ENCODE measurements at places on chromosomes 11 and 22. TPM values are rescaled to one million over a fixed set of nuclear protein-coding genes. Genes with fewer than 3 reads are reported as not detected.

Gene HTR3A
- total RNA-seq: not detected

Gene MS4A7
- total RNA-seq: not detected

Gene MAP6
- 0.25 TPM for total RNA-seq

Gene CALCA
- total RNA-seq: not detected

Gene RAC2
- 1,117 TPM for total RNA-seq

Gene C11orf52
- total RNA-seq: 0.27 TPM

- no peak overlapping the region for H3K27ac ChIP-seq
Observed at GRCh38 chr11:128917144-128917724, 25.4 kb downstream of the TP53AIP1 start.

GRCh38 chr11:129315781-129316579 is 59.7 kb upstream of the BARX2 start:
- no peaks in the 10 kb centered on the region for H3K27me3 ChIP-seq
- H3K4me3 ChIP-seq: no peak overlapping the region
- no peak overlapping the region for H3K27ac ChIP-seq
- no peaks in the 10 kb centered on the region for H3K36me3 ChIP-seq
- DNase-seq: no peak

GRCh38 chr11:131684111-131685060 is 314.0 kb downstream of the NTM start:
- no peak overlapping the region for H3K4me3 ChIP-seq
- DNase-seq: no peak
- no peaks in the 10 kb centered on the region for H3K27me3 ChIP-seq
- H3K36me3 ChIP-seq: no peaks in the 10 kb centered on the region
- H3K4me1 ChIP-seq: no peaks in the 10 kb centered on the region

- H3K27me3 ChIP-seq: peaks cover 36% of the 10 kb centered on the region
- H3K36me3 ChIP-seq: no peaks in the 10 kb centered on the region
- DNase-seq: no peak
- no peak overlapping the region for H3K4me3 ChIP-seq
Observed at GRCh38 chr11:31875866-31876560, 64.9 kb upstream of the PAX6 start.

DNA sequence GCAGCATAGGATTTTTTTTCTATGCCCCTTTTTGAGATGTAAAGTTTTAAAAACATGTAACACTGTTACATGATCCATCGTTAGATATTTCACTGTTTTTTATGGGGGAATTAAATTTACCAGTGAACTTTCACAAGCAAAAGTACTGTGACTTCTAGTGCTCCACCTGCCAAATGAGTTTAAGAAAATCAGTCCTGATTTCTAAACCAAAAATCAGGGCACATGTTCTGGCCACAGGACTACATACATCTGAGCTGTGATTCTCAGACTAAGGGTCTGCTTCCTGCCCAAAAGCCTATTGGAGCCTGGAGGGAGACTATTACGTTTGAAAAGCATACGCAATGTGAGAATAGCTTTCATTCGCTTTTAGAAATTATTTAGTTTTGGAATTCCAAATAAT is 22.5 kb downstream of the TMPRSS13 start:
- no peak overlapping the region for H3K27ac ChIP-seq
- H3K27me3 ChIP-seq: no peaks in the 10 kb centered on the region
- H3K36me3 ChIP-seq: no peaks in the 10 kb centered on the region
- no peak for DNase-seq
- H3K4me3 ChIP-seq: no peak overlapping the region
- peaks cover 11% of the 10 kb centered on the region for H3K4me1 ChIP-seq

GRCh38 chr11:102625177-102625576 is at the start of gene MMP20:
MMP20 (minus strand) TSS chr11:102625332; CDS start chr11:102625319, 13 bp downstream.
- no peaks in the 10 kb centered on the region for H3K36me3 ChIP-seq

GRCh38 chr11:32259641-32260081 is 168.8 kb downstream of the RCN1 start:
- peaks cover 9% of the 10 kb centered on the region for H3K27me3 ChIP-seq
- no peaks in the 10 kb centered on the region for H3K4me1 ChIP-seq
- H3K4me3 ChIP-seq: no peak overlapping the region
- no peaks in the 10 kb centered on the region for H3K36me3 ChIP-seq
- no peak for DNase-seq

GRCh38 chr22:45577746-45578523 is 75.3 kb downstream of the FBLN1 start:
- H3K27ac ChIP-seq: no peak overlapping the region
- no peaks in the 10 kb centered on the region for H3K27me3 ChIP-seq
- DNase-seq: peak; percentile 80
- no peak overlapping the region for H3K4me3 ChIP-seq
- H3K36me3 ChIP-seq: no peaks in the 10 kb centered on the region

GRCh38 chr11:78926633-78927338 is 352.1 kb upstream of the NARS2 start:
- H3K4me1 ChIP-seq: no peaks in the 10 kb centered on the region
- H3K27ac ChIP-seq: no peak overlapping the region
- H3K36me3 ChIP-seq: no peaks in the 10 kb centered on the region
- DNase-seq: no peak
- H3K4me3 ChIP-seq: no peak overlapping the region

- H3K4me3 ChIP-seq: no peak overlapping the region
- H3K4me1 ChIP-seq: no peaks in the 10 kb centered on the region
- H3K27me3 ChIP-seq: no peaks in the 10 kb centered on the region
- peaks cover 38% of the 10 kb centered on the region for H3K36me3 ChIP-seq
- DNase-seq: no peak
Observed at GRCh38 chr11:10503777-10504480, 37.1 kb downstream of the RNF141 start.

DNA sequence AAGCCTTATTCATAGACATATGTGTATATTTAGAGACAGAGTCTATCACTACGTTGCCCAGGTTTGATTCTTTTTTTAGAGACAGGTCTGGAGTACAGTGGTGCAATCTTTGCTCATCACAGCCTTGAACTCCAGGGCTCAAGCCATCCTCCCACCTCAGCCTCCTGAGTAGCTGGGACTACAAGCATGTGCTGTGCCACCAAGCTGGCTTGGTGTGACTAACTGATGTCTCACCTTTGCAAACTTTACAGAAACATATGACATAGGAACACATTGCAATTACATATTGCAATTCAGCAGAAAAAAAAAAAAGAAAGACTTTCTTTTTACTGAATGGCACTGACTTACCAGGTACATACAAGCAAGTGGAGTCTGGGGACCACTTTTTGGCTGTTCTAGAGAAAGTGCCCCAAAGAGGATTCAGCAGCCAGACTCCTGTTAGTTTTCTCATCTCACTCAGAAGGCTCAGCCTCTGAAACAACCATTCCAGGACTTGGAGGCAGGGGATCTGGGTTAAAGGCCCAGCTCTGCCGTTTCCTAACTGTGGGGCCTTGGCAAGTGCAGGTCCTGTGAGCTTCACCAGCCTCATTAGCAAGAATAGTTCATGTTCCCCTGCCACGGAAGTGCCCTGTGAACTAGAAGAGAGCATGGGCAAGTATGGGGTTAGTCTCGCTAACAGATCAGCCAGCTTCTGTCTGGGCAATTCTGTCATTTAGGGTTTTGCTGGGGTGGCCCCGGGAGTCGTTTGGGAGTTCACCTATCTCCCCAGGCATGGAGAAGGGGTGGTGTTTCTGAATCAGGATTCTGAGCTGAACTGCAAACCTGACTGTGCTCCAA is 11.3 kb upstream of the NFAM1 start:
- H3K27ac ChIP-seq: peak overlapping the region; percentile 75
- no peaks in the 10 kb centered on the region for H3K36me3 ChIP-seq
- no peak overlapping the region for H3K4me3 ChIP-seq

DNA sequence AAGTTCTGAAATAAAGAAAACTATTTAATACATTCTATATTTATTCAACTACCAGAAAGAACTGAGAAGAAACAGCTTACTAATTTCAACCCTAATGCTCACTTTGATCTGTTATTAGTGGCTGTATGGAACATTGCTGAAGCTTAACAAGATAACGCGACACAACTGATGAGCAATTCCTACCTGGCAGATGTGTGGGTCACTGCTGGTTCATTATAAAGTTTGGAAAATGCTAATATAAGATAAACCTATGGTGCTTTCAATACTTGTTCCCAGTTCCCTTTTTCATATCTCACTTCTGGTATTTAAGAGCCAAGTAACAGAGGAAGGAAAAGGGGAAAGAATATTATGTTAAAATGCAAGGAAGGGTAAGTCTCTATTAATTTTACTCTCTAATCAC is 10.5 kb downstream of the CTSC start:
- H3K27me3 ChIP-seq: no peaks in the 10 kb centered on the region
- no peak overlapping the region for H3K27ac ChIP-seq
- DNase-seq: no peak
- H3K4me1 ChIP-seq: peaks cover 90% of the 10 kb centered on the region
- H3K4me3 ChIP-seq: no peak overlapping the region
- peaks cover 93% of the 10 kb centered on the region for H3K36me3 ChIP-seq

GRCh38 chr11:124176925-124177715 is 6.0 kb upstream of the OR10D3 start:
- peaks cover 2% of the 10 kb centered on the region for H3K27me3 ChIP-seq
- H3K4me3 ChIP-seq: no peak overlapping the region
- no peaks in the 10 kb centered on the region for H3K36me3 ChIP-seq
- H3K27ac ChIP-seq: no peak overlapping the region
- H3K4me1 ChIP-seq: no peaks in the 10 kb centered on the region

DNA sequence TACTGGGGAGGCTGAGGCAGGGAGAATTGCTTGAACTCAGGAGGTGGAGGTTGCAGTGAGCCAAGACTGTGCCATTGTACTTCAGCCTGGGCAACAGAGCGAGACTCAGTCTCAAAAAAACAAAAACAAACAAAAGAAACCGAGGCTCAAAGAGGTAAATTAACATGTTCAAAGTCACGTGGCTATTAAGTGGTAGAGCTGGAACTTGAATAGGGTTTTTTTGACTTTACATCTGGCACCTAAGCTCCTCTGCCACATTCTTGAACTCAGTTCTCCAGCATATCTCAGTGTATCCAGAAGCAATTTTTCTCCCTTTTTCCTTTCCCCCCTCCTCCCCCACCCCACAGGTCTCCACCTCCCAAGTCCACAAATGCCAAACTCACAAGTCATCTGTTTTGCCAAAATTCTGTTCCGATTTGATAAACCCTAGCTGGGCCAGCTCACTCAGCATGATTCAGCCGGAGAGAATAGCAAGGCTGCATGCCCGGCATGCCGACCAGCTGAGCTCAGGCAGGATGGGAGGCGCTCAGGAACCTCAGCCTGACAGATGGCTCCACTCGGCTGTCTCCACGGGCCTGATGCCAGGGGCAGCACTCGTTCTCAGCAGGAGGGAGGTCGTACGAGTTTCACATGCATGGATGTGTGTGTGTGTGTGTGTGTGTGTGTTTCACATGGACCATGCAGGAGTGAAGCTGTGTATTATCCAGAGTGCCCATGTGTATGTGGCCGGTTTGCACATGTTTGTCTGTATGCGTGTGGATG is 63.2 kb upstream of the RRAS2 start:
- no peaks in the 10 kb centered on the region for H3K27me3 ChIP-seq
- H3K4me1 ChIP-seq: peaks cover 10% of the 10 kb centered on the region
- no peaks in the 10 kb centered on the region for H3K36me3 ChIP-seq
- H3K27ac ChIP-seq: no peak overlapping the region

DNA sequence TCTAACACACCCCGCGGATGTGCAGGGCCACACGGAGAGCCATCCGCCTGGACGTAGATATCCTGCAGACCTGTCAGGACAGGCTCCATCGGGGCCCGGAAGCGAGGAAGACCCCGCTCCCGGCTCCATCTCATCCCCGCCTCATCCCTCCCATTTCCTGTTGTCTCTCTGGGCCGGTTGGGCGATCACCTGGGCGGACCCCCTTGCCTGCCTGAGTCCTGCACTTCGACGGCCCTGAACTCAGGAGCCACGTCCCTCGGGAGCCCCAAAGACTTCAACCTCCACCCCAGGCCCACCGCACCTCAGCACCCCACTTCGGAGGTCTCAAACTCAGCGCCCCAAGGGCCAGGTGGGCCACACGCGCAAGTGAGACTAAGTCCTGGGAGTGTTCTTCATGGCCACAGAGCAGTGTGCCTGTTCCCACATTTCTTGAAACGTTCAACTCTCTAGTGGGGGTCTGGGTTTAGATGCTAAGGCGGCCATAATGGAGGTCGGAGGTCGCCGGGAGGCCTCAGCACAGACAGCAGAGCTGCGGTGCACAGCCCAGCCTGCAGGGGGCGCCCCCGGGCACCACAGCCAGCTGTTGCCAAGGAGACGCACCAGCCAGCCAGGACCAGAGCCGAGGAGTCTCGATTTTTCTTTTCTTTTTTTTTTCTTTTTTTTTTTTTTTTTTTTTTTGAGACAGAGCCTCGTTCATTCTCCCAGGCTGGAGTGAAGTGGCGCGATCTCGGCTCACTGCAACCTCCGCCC is 26.0 kb upstream of the FADD start:
- no peak overlapping the region for H3K27ac ChIP-seq
- no peaks in the 10 kb centered on the region for H3K4me1 ChIP-seq
- no peaks in the 10 kb centered on the region for H3K27me3 ChIP-seq
- peak; percentile 52 for DNase-seq
